SK-N-SH (cell line): ENCODE measurements at places on chromosomes 3 and 15. TPM values are rescaled to one million over a fixed set of nuclear protein-coding genes. Genes with fewer than 3 reads are reported as not detected.
A peak's percentile ranks its signal among the peaks of the same experiment; 100 is the strongest.

Gene ZNF717
- 9.9 and 17.0 TPM in 2 replicates for polyA plus RNA-seq

Gene KNG1
- not detected in 2 replicates for polyA plus RNA-seq

Gene AGBL1
- not detected in 2 replicates for polyA plus RNA-seq

Gene UBP1
- 45.5 and 64.0 TPM in 2 replicates for polyA plus RNA-seq

Gene SCAANT1
- not detected in 2 replicates for polyA plus RNA-seq

Gene UBA5
- 33.0 and 38.3 TPM in 2 replicates for polyA plus RNA-seq

Gene PTPN9
- 25.9 and 41.1 TPM in 2 replicates for polyA plus RNA-seq

Gene GADL1
- not detected in 2 replicates for polyA plus RNA-seq

Gene DUOXA2
- not detected in 2 replicates for polyA plus RNA-seq

Gene CD96
- polyA plus RNA-seq, result 0.02 and 0.06 TPM in 2 replicates

Gene CSTA
- polyA plus RNA-seq, result not detected in 2 replicates

Gene CACNA1D
- 0.05 and 0.12 TPM in 2 replicates for polyA plus RNA-seq

Gene SLC9A9
- 0.05 TPM in 1 of 2 replicates, not detected in the other for polyA plus RNA-seq

Gene LRTM1
- polyA plus RNA-seq, result 0.03 TPM in 1 of 2 replicates, not detected in the other

Gene CTXND1
- not detected in 2 replicates for polyA plus RNA-seq

Gene LCTL
- polyA plus RNA-seq, result 1.9 and 2.4 TPM in 2 replicates

Gene BTLA
- not detected in 2 replicates for polyA plus RNA-seq

GRCh38 chr3:184873141-184873540, 61.2 kb downstream of the VPS8 start:
- DNase-seq, result no peak

- DNase-seq, result no peak
Observed at GRCh38 chr15:88627463-88627862, 6.3 kb downstream of the AEN start.

- DNase-seq, result no peak
Observed at GRCh38 chr3:44482721-44483120, 5.3 kb upstream of the ZNF445 start.

- DNase-seq, result peak; percentile 2
Observed at GRCh38 chr3:108311797-108312196, 15.4 kb downstream of the HHLA2 start.

DNA sequence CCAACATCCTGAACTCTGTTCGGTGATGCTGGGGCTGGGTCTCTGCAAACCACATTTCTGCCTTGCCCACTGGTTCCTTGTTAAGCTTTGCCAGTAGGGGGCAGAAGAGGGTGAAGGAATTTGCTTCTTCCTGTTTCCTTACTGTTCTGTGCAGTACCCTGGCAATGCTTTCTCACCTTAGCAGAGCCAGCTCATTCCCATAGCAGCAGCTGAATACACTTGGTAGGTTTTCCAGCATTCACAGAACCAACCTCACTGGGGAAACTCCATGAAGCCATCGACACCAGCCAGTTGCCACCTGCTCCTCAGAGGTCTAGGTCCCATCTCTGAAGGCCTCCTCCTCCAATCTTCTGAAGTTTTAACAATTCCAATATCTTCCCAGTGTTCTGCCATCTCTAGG, 308.4 kb downstream of the PDCD6IP start:
- peak; percentile 10 for DNase-seq

GRCh38 chr3:63046152-63046551, 170.9 kb upstream of the CADPS start:
- DNase-seq, result no peak

DNA sequence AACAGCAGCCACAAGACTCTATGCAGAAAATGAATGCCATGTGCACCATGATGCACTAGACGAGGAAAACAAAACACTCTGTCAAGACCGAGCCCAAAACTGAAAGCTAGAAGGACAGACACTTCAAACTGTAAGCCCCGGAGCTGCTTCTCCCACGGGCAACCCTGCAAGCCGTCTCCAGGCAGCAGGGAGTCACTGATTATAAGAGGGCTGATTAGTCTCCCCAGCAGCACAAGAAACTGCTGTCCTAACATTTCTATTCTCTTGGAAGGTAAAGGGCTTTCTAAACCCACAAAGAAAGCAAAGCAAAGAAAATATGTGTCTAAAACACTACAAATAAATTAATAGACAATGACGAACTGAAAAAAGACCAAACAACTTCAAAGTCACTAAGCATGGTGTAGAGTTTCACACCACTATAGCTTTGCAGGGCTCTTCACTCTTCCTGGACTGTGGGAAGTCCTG, 15.5 kb downstream of the TBC1D2B start:
- no peak for DNase-seq

DNA sequence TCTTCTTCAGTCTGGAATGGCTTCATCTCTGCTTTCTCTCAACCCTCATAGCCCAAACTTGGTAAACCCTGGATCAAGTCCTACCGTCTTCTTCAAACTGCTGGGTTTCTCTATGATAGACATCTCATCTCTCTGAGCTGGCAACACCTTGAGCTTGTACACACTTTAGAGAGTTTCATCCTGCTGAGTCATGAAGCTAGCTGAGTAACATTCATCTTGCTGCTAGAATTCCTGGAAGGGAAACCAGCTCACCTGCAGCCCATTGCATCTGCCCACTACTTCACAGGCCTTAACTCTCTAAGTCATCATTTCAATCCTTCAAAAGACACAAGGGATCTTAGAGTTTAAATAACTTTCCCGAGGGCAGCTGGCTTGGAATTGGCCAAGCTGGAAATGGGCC, 175.5 kb upstream of the RORA start:
- no peak for DNase-seq

GRCh38 chr15:66569461-66570137, 3.8 kb upstream of the LCTL start:
- DNase-seq, result no peak

DNA sequence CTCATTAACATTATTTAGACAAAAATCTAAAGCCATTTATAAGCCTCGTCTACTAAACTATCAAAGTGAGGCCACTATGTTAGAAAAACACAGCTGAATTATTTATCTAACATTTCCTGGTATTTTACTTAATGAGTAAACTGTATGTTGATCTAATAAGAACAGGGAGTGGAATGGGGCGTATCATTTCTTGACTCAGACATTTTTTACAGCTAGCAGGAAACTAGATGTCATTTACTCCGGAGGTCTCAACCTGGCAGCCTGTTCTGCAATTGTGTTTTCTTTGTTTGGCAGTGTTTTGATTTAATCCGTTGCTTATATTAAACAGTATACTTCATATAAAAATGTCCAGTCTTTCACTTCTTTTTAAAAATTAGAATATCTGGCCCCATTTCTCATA, 79.1 kb upstream of the ABI3BP start:
- no peak for DNase-seq

DNA sequence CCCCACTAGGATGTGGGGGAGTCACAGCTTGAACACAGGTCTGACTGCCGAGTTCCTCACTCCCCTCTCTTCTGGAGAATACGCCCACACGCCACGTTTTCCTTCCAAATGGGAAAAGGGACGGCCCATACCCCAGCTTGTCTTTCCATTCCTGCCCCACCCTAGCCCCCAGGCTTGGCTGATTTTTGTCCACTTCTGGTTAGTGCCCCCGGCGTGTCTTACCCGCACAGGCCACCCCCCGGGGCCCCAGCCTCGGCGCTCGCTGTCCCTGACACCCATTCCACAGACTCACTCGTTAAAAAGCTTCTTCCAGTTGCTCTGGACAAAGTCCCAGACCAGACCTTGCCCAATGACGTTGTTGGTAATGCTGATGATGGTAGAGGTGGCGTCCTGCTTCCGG, 14.5 kb downstream of the MESP2 start:
- no peak for DNase-seq

GRCh38 chr3:112000367-112000771, 1.6 kb downstream of the TAGLN3 start:
- peak; percentile 14 for DNase-seq

DNA sequence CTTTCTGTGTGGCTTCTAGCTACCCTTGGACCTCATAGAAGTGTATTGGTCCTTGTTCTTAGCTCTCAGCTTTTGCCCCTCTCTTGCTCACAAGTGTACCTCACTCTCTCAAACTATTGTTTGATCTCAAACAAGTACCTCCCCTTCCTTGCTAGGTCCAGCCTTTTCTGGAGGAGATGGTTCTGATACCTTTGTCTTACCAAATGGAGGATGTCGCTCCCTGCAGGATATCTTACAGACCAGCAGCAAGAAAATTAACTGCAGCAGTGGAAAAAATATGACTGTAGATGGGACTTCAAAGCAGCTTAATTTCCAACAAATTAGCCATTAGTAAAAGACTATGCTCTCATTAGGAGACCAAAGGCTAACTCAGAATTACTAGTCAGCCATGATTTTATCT, 388.1 kb upstream of the ROBO2 start:
- DNase-seq, result no peak

GRCh38 chr15:66131200-66131599, 122.3 kb downstream of the MEGF11 start:
- DNase-seq, result no peak

- peak; percentile 60 for DNase-seq
Observed at GRCh38 chr3:21752749-21753347, 1.8 kb upstream of the ZNF385D start.

- DNase-seq, result peak; percentile 29
Observed at GRCh38 chr15:59994888-59995557, 9.1 kb upstream of the FOXB1 start.

GRCh38 chr3:30581067-30581585, 25.3 kb upstream of the TGFBR2 start:
- no peak for DNase-seq

- DNase-seq, result no peak
Observed at GRCh38 chr3:26452363-26452762, 170.2 kb upstream of the LRRC3B start.

- no peak for DNase-seq
Observed at GRCh38 chr3:14317057-14317553, 85.3 kb upstream of the SLC6A6 start.

DNA sequence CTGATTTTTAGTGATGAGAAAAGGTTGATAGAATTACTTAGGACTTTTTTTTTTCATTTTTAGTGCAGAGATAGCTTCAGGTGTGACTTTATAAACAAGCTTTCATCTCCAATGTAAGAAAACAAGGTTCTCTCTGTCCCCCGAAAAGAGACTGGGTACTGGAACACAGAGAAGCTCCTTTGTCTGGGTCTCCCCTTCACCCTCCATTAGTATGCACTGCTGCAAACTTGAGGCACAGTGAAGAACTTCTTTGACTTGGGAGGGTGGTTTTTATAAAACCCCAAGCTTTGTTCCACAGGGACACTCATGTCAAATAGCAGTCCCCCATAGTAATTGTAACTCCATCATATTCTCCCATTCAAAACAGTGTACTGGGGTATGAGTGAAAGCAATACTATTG, 93.5 kb upstream of the SOX2 start:
- no peak for DNase-seq

DNA sequence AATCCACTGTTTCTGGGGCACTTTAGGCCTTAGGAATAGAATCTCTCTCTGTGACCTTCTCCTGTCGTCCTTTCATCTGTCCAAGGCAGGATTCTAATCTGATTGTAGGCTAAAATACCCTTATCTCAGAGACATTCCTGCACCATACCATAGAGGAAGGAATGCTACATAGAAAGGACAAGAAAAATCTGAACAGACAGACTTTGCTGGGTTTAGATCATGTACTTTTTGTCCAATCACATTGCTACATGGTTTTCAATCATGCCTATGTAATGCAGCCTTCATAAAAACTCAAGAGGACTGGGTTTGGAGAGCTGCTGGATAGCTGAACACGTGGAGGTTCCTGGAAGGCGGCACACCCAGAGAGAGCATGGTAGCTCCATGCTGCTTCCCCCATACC, 378.5 kb upstream of the SEMA6D start:
- DNase-seq, result no peak

DNA sequence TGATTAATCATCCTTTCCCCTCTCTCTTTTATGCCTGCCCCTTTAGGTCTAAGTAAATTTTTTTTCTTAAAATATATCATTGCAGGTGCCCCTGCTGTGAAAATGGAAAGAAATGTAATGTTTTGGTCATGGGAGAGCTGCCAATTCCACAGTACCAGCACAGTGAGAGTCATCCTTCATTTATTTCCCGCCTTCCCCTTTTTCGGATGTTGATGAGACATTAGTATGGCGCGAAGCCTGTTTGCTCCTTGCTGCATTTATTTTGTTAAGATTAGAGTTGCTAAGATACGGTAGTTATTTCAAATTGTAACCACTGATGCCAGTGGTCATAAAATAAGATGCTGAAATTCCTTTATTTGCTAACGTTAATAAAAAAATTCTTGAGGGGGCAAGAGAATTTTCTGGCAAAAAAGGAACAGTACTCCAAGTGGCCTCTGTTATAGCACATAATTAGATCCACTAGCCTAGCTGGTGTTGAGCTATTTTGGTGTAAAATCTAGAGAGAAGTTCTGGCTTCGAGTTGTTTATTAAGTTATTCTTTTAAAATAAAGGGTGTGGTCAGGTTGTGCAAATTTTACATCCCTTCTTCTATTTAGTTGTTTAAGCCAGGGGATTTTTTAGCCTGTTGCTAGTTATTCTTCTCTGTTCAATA, 62.8 kb downstream of the MDFIC2 start:
- DNase-seq, result no peak

GRCh38 chr3:51966922-51967383, 301 bp downstream of the PCBP4 start:
- peak; percentile 58 for DNase-seq

- no peak for DNase-seq
Observed at GRCh38 chr3:56064684-56065083, 403.6 kb downstream of the ERC2 start.

- DNase-seq, result no peak
Observed at GRCh38 chr3:2741516-2741915, 368.7 kb downstream of the IL5RA start.

- no peak for DNase-seq
Observed at GRCh38 chr3:195395208-195395816, 47.5 kb downstream of the ACAP2 start.

DNA sequence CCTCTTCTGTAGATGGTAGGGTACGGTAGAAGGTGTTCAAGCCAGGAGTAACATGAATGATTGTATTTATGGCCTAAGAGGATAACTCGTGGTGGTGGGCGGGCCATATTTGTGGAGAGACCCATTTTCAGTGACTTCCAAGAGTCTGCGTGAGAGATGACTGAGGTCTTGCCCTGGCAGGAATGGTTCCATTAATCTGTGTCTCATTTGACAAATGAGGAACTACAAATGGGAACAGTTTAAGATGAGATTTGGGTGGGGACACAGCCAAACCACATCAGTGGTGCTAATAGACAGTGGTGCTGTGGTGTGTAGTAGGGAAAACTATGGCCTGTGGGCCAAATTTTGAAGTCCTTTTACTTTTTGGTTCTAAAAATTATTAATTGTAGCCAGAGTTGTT, 47.1 kb downstream of the FLNB start:
- DNase-seq, result no peak

GRCh38 chr3:11803977-11804892, 42.5 kb downstream of the TAMM41 start:
- peak; percentile 57 for DNase-seq

GRCh38 chr3:170889630-170890029, 18.8 kb downstream of the EIF5A2 start:
- DNase-seq, result peak; percentile 33

GRCh38 chr3:168620854-168621253, 525.1 kb upstream of the GOLIM4 start:
- DNase-seq, result peak; percentile 36

DNA sequence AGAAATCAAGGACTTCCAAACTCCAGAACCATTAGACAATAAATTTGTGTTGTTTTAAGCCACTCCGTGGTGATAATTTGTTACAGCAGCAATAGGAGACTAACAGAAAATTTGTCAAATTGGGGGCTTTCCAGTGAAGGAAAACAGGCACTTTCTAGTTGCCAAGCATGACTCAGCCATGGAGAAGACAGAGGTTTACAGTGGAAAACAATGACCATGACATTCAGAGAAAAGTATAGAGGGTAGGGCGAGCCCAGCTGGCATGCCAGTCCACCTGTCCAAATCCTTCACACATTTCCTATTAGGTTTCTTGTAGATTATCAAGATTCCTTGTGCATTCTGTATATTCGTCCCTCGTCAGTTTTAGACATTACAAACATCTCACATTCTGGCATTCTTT, 24.9 kb downstream of the SLCO2A1 start:
- no peak for DNase-seq
